ENCODE measurements at places on chromosomes 11 and 22.

DNA sequence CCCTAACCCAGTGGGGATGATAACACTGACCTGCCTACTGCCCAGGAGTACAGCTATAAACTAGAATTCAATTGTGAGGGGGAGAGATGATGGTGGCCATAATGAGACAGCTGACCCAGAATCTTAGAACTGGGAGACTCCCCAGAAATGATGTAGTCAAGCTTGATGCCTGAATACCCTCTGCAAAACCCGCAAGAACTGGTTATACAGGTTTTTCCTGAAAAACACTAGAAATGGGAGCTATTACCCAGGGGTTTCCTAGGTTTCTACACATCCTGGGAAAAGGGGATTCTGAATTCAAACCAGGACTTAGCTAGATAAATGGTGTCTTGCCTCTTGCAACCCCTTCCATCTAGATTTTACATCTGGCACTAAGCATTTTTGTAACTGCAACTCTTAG is 113.8 kb upstream of the NARS2 start:
- H3K27me3 ChIP-seq = no peaks in the 10 kb centered on the region
- H3K36me3 ChIP-seq = no peaks in the 10 kb centered on the region
- no peak overlapping the region for H3K27ac ChIP-seq
- no peaks in the 10 kb centered on the region for H3K4me1 ChIP-seq
- no peak overlapping the region for H3K4me3 ChIP-seq

- H3K4me3 ChIP-seq = no peak overlapping the region
- H3K27me3 ChIP-seq = no peaks in the 10 kb centered on the region
- no peaks in the 10 kb centered on the region for H3K4me1 ChIP-seq
- no peaks in the 10 kb centered on the region for H3K36me3 ChIP-seq
- no peak for DNase-seq
These were observed 808.7 kb downstream of the KCNA4 start for GRCh38 chr11:29208117-29208516.

DNA sequence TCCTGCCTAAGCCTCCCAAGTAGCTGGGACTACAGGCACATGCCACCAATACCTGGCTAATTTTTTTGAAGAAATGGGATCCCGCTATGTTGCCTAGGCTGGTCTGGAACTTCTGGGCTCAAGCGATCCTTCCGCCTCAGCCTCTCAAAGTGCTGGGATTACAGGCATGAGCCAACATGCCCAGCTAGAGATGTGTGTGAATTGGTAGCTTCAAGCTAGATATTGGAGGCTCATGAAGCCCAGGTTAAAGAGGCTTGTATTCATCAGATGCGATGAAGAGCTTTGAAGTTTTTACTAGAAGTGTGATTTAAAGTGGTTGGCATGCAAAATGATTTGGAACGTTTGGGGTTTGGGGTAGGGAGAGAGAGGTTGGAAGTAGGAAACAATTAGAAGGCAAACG is 19.6 kb downstream of the NF2 start:
- H3K27me3 ChIP-seq = no peaks in the 10 kb centered on the region
- peak overlapping the region; percentile 3 for H3K4me3 ChIP-seq
- H3K27ac ChIP-seq = no peak overlapping the region
- DNase-seq = no peak
- no peaks in the 10 kb centered on the region for H3K36me3 ChIP-seq

DNA sequence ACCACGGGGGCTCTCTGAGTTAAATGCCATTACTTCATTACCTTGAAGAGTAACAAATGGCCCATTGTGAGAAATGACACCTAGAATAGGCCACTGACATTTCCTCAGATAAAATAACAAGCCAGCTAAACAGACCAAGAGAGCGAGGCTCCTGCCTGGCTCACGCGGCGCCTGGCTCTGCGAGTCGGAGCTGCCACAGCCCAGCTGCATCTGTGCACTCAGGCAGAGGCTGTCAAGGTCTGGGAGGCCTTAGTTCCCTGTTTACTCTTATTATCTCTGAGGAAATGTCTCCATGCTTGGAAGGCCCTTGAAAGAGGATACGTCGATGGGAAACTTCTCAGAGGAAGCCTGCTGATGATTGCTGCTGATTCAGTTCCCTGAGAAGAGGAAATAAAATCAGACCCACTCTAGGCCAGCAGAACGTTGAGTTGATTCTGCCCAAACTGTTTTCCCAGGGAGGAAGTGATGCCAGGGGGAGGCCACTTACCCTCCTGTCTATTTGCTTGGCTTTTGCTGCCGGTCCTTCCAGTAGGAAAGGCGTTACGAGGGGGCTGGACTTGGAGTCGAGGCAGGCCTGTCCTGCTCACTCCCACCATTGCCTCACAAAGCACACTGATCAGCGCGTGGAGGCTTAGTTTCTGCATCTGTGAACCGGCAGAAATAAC is 208.8 kb downstream of the TBC1D22A start:
- no peak for DNase-seq
- no peak overlapping the region for H3K27ac ChIP-seq
- no peak overlapping the region for H3K4me3 ChIP-seq

DNA sequence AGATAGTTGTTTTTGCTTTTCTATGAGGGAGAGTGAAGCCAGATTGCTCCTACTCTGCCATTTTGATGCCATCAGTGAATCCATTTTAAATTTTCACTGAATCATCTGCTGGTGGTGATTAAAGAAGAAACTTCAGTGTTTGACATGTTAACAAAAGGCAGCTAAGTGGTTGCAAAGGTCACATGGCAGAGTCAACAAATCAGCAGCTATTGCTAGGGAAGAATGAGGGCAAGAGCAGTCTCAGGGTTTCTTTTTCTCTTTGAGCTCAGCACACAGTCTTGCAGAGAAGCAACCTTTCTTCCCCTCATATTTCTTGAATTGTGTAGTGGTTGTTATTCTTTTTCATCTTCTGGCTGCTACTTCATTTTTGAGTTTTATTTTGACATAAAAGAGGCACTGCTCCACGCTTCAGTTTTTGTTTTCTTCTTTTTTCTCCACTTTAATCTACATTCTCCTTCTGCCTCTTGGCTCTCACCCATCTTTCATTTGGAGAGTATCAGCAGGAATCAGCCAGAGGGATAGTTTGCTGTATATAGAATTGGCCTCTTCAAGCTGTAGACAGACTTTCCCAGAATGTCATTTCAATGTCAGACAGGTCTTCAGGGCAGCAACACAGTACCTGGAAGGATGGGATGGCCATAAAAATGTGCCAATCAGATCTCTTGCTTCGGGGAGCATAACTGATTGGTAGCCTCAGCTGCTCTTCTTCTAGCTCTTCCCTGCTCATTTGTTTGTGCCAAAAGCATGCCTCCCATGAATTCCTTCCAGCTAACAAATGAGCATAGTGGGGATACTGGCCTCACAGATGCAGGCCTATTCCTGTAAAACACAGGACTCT is 153.9 kb downstream of the TRPC6 start:
- no peak overlapping the region for H3K27ac ChIP-seq
- no peak for DNase-seq
- no peaks in the 10 kb centered on the region for H3K36me3 ChIP-seq
- H3K27me3 ChIP-seq = no peaks in the 10 kb centered on the region

GRCh38 chr11:64627371-64627770 is 36.4 kb downstream of the SLC22A12 start:
- H3K36me3 ChIP-seq = no peaks in the 10 kb centered on the region
- no peak overlapping the region for H3K27ac ChIP-seq
- H3K27me3 ChIP-seq = no peaks in the 10 kb centered on the region
- DNase-seq = no peak

- H3K4me1 ChIP-seq = no peaks in the 10 kb centered on the region
- H3K4me3 ChIP-seq = no peak overlapping the region
- H3K36me3 ChIP-seq = no peaks in the 10 kb centered on the region
- no peaks in the 10 kb centered on the region for H3K27me3 ChIP-seq
These were observed 163.4 kb upstream of the SYN3 start for GRCh38 chr22:33221568-33221967.

GRCh38 chr11:133525976-133526375 is 6.3 kb downstream of the OPCML start:
- H3K27me3 ChIP-seq = no peaks in the 10 kb centered on the region
- no peaks in the 10 kb centered on the region for H3K4me1 ChIP-seq
- no peak for DNase-seq
- no peak overlapping the region for H3K27ac ChIP-seq

DNA sequence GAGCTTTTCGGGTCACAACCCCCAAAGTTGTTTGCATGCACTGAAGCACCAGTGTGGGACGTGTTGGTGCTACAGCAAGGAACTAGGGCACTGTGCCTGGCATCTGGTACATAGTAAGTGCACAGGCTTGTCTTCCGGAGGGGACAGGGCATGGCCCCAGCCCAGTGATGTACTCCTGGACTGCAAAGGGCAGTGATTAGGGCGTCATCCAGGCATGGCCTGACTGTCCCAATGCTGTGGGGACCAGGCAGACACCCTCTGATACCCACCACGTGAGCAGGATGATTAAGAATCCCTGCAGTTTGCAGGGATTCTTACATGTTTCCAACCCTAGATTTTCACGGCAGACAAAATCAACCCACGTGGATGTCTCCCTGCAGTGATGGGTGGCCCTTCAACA is 50.0 kb upstream of the RFPL3 start:
- no peaks in the 10 kb centered on the region for H3K4me1 ChIP-seq
- no peaks in the 10 kb centered on the region for H3K27me3 ChIP-seq
- H3K36me3 ChIP-seq = no peaks in the 10 kb centered on the region
- H3K27ac ChIP-seq = no peak overlapping the region

DNA sequence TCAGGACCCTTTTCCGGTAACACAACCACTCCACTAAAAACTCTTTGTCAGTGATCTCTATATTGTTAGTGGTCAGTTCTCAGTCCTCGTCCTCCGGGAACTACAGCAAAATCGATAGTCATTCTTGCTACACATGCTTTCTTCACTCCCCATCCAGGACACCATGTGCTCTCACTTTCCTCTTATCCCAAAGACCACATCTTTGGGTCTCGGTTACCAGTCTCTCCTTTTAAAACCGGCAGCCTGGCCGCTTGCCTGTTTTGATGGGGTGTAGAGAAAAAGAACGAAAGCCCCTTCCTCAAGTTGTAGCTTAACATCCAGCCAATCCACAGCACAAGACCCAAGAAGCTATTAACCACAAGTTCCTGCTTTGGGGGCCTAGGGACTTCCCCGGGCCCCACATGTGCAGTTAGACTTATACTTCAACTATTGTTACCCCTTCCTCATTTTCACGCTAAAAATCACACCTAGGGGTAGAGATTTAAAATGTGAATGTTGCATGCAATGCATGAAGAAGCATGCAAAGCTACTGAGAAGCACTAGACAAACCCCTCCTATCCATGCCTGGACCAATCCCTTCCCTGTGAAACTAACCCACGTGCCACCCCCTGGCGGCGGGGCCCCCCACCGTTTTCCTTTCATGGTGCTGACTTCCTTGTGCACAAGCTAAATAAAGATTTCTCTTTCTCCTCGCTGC is 1.5 kb upstream of the TOLLIP start:
- H3K27me3 ChIP-seq = no peaks in the 10 kb centered on the region
- H3K27ac ChIP-seq = no peak overlapping the region
- H3K4me1 ChIP-seq = peaks cover 35% of the 10 kb centered on the region
- H3K36me3 ChIP-seq = no peaks in the 10 kb centered on the region
- H3K4me3 ChIP-seq = peak overlapping the region; percentile 83

Measured in CD8-positive, alpha-beta memory T cell (primary cell).